ENCODE measurements at places on chromosomes 1 and 21. TPM values are rescaled to one million over a fixed set of nuclear protein-coding genes. Genes with fewer than 3 reads are reported as not detected.
A peak's percentile ranks its signal among the peaks of the same experiment; 100 is the strongest.

Gene DDR2
- 7.4 TPM for total RNA-seq

Gene CA6
- total RNA-seq: not detected

Gene RIMS3
- total RNA-seq: 0.76 TPM

GRCh38 chr1:178544531-178544930, 31.6 kb downstream of the TEX35 start:
- no peak overlapping the region for H3K4me3 ChIP-seq
- H3K4me1 ChIP-seq: no peaks in the 10 kb centered on the region
- H3K27ac ChIP-seq: no peak overlapping the region
- H3K27me3 ChIP-seq: no peaks in the 10 kb centered on the region

- H3K4me3 ChIP-seq: no peak overlapping the region
- H3K36me3 ChIP-seq: peaks cover under 1% of the 10 kb centered on the region
- H3K27ac ChIP-seq: no peak overlapping the region
- no peak for DNase-seq
- no peaks in the 10 kb centered on the region for H3K27me3 ChIP-seq
These were observed 2.3 kb upstream of the GADD45A start for GRCh38 chr1:67682659-67683197.

DNA sequence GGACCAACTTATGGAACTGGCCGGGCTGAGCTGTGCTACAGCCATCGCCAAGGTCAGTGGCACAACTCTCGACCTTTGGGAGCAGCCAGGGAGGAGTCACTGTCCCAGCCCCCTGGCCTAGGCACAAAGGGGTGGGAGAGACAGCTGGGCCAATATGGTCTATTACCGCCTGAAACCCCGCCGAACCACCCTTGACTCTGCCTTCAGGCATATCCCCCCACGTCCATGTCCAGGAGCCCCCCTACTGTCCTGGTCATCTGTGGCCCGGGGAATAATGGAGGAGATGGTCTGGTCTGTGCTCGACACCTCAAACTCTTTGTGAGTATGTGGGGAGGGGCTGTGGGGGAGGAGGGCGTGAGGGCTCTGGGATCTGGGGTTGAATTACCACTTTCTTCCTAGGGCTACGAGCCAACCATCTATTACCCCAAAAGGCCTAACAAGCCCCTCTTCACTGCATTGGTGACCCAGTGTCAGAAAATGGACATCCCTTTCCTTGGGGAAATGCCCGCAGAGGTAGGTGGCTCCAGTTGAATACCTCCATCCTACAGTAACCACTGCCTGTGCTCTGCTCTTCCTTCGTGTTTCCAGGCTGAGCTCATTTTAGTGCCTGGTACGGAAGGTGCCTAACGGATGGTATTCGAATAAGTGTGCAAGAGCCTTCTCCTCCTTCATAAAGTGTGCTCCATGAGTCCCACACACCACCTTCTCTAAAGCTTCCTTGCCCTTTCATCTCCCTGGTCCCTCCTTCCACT, 758 bp downstream of the NAXE start:
- H3K4me1 ChIP-seq: peaks cover 4% of the 10 kb centered on the region
- H3K27me3 ChIP-seq: no peaks in the 10 kb centered on the region
- DNase-seq: no peak
- H3K36me3 ChIP-seq: no peaks in the 10 kb centered on the region

GRCh38 chr1:213330281-213330680, 279.2 kb downstream of the RPS6KC1 start:
- H3K4me1 ChIP-seq: no peaks in the 10 kb centered on the region
- no peak for DNase-seq
- H3K27me3 ChIP-seq: no peaks in the 10 kb centered on the region
- H3K4me3 ChIP-seq: no peak overlapping the region
- H3K36me3 ChIP-seq: no peaks in the 10 kb centered on the region

DNA sequence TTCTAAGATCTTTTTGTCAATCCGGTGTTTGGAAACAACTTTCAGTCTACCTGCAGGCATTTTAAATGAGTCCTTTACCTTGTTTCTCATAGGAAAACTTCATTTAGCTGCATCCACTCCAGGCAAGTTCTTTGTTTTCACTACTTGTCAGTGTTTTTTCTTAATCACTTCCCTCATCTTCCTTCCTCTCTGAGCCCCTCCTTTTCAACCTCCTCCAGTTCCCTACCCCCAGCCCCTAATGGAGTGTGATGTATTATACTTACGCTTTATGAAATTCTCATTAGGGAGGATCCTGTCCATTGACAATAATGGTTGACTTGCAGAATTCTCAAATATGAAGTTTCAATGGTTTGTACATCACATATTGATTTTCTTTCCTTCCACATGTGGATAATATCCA, 62.5 kb upstream of the BACH1 start:
- H3K4me3 ChIP-seq: no peak overlapping the region
- DNase-seq: no peak
- H3K27ac ChIP-seq: peak overlapping the region; percentile 61

Data from pancreas (tissue), 10 donors.